ENCODE measurements at places on chromosomes 6 and 20. TPM values are rescaled to one million over a fixed set of nuclear protein-coding genes. Genes with fewer than 3 reads are reported as not detected.

DNA sequence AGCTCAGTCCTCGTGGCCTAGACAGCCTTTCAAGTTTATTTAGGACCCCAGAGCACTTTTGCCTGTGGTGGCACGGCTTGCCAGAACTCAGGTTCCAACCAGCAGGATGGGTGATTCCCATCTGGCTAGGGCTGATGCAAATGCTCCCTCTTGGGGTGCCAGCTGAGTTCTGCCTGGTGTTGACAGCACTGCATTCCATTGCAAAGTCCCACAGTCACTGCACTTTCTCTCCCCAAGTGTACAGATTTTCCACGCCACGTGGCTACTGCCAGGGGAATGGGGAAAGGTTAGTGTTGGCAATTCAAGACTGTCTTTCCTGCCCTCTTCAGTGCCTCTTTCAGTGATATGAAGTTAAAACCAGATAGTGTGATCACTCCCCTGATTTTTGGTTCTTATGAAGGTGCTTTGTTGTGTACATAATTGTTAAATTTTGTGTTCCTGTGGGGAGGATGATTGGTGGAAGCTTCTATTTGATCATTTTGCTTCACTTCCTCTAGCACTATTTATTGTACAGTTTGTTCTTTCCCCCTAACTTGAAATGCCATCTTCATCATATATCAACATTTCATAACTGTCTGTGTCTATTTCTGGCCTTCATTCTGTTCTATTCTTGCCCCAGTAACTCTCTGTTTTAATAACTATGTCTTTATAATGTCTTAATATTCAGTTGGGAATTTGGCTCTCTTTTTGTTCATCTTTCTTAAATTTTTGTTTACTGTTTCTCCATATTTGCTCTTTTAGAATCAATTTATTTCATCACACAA lies 86.2 kb downstream of the CFAP61 start:
- DNase-seq = no peak

GRCh38 chr6:134703206-134703605 lies 246.7 kb downstream of the ALDH8A1 start:
- no peak for DNase-seq

DNA sequence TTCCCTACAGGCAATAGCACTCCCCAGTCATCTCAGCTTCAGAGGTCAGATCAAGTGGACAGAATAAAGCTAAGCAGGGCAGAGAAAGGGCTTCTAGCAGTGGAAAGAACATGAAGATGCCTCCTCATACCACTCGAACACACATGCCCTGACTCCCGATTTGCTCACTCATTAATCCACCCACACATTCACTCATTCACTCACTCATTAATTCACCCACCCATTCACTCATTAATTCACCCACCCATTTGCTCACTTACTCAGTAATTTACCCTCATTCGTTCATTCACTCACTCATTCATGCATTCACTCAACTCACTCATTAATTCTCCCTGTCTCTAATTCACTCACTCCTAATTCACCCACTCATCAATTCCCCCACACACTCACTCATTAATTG lies 43.9 kb downstream of the HNF4A start:
- no peak for DNase-seq

DNA sequence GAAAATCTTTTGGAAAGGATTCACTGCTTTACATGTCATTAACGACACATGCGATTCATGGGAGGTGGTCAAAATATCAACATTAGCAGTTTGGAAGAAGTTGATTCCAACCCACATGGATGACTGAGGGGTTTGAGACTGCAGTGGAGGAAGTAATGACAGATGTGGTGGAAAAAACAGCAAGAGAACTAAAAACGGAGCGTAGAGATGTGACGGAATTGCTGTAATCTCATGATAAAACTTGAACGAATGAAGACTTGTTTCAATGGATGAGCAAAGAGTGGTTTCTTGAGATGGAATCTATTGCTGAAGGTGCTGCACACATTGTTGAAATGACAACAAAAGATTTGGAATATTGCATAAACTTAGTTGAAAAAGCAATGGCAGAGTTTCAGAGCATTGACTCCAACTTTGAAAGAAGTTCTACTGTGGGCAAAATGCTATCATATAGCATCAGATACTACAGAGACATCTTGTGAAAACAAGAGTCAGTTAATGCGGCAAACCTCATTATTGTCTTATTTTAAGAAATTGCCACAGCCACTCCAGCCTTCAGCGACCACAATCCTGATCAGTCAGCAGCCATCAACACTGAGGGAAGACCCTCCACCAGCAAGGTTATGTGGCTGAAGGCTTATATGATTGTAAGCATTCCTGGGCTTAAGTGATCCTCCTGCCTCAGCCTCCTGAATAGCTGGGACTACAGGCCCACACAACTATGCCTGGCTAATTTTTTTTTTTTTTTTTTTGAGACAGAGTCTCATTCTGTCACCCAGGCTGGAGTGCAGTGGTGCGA lies 19.2 kb downstream of the SRSF3 start:
- no peak for DNase-seq

DNA sequence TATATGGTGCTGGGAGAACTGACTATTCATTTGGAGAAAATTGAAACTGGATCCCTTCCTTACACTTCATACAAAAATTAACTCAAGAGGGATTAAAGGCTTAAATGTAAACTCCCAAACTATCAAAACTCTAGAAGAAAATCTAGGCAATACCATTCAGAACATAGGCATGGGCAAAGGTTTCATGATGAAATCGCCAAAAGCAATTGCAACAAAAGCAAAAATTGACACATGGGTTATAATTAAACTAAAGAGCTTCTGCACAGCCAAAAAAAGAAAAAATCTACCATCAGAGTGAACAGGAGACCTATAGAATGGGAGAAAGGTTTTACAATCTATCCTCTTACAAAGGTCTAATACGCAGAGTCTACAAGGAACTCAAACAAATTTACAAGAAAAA lies 851.3 kb upstream of the MAN1A1 start:
- DNase-seq = no peak

- no peak for DNase-seq
Measured at GRCh38 chr6:156694679-156695078, 82.5 kb upstream of the ARID1B start.

- peak; percentile 79 for DNase-seq
Measured at GRCh38 chr6:170132561-170132991, 158.3 kb downstream of the DLL1 start.

- DNase-seq = no peak
Measured at GRCh38 chr20:8474027-8474668, 342.1 kb downstream of the PLCB1 start.

GRCh38 chr20:50837532-50838321 lies 42.9 kb downstream of the BCAS4 start:
- DNase-seq = no peak

GRCh38 chr6:161110028-161110779 lies 118.6 kb downstream of the MAP3K4 start:
- DNase-seq = no peak

DNA sequence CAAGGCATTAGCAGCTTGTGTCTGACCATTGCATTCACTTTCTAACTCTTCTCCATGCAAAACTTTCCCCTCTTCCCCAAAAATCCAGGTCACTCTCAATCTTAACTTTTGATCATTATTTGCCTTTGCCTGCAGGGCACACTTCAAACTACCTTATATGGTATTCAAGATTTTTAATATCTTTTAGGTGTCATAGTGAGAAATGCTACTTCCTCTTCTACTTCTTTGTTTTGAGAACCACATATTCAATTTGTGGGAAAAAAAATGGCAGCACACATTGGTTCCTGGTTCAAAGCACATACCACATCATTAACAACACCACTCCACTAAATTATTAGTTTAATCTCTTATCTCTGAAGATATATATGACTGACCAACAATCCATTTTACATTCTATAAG lies 1267.0 kb upstream of the CITED2 start:
- DNase-seq = no peak

DNA sequence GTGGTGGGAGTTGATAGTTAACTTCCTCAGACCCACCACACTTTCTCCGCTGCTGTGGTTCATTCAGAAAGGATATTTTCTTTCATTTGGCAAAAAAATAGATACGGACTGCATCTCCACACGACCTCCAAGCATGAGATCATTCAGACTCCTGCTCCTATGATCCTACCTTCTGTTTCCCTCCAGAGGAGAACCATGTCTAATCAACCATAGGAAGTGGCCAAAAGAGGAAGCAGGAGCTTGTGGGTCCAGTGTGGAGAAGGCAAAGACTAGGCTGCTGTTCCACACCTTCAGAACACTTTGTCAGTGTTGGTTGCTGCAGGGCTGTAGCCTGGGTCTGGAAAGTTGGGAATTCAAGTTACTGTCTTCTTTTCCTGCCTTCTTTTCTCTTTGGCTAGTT lies 10.6 kb upstream of the KIF13A start:
- DNase-seq = no peak

- DNase-seq = peak; percentile 86
Measured at GRCh38 chr20:38804682-38805501, 605 bp upstream of the PPP1R16B start.

- no peak for DNase-seq
Measured at GRCh38 chr6:73823046-73823735, 127.2 kb downstream of the CD109 start.

- DNase-seq = no peak
Measured at GRCh38 chr6:57108691-57109090, 18.7 kb downstream of the ZNF451 start.

DNA sequence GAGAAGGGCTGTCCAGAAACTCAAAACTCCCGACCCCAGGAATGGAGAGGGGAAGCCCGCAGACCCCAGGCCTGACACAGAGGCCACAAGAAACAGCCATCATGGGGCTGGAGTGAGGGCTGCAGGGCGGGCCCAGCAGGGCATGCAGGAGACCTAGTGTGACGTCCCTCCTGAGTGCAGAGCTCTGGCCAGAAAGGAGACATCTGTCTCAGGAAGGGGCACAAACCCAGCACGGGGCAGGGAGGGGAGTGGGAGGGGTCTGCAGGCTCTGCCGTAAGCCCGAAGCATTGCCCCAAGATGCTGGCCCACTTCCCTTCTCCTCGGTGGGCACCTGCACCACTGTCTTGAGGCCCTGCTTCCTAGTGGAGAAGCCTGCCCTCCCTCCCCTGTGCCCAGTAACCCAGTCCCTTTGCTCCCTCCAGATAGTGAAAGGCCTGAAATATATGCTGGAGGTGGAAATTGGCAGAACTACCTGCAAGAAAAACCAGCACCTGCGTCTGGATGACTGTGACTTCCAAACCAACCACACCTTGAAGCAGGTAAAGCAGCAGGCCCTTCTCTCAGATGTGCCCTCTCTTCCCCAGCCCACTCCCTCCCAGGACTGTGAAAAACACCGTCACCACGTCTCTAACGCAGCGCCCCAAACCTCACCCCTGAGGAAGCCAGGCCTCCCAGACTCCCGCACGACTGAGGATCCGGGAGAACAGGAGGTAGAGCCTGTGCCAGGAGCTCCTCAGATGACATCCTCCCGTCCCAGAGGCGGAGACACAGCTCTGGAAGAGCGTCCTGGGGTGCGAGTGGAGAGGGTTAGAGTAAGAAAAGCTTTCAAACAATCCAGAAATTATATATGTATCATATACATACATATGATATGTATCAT lies 9.7 kb downstream of the CST7 start:
- DNase-seq = peak; percentile 63

GRCh38 chr20:15310361-15310760 lies 972.9 kb upstream of the FLRT3 start:
- no peak for DNase-seq

GRCh38 chr20:6671829-6672228 lies 95.7 kb upstream of the BMP2 start:
- no peak for DNase-seq

GRCh38 chr6:89239338-89239737 lies 22.2 kb upstream of the GABRR1 start:
- DNase-seq = no peak

DNA sequence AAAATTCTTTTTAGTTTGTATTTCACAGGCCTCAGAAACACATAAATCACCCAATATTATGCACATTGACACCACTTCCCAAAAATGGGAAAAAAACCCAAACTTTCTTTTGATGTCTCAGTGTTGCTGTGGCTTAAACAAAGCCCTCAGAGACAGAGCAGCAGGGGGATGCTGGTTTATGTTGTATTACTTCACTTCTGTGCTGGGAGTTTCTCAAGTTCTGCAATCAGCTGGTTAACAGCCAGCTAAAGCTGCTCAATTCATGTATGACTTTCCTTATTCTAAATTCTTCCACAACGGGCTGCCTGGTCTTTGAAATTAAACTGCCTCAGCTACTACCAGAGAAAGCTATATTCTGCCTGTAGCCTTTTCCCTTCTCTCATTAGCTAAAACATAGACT lies 5.6 kb downstream of the FILIP1 start:
- DNase-seq = no peak

The SCUBE3 gene
- total RNA-seq = 0.39 TPM

The ETV7 gene
- 14.6 TPM for total RNA-seq

The RIPPLY2 gene
- not detected for total RNA-seq

The DEFB121 gene
- total RNA-seq = not detected

The ADGRG6 gene
- total RNA-seq = 41.8 TPM

The LY6G5B gene
- total RNA-seq = 5.0 TPM

The LY86 gene
- total RNA-seq = 1.6 TPM

The ANGPT4 gene
- 0.80 TPM for total RNA-seq

The DUSP15 gene
- total RNA-seq = 1.5 TPM

The TMEM217 gene
- total RNA-seq = 0.46 TPM
